ENCODE measurements at places on chromosomes 2 and 18.
A peak's percentile ranks its signal among the peaks of the same experiment; 100 is the strongest.

GRCh38 chr2:227592694-227593387, 5.9 kb upstream of the SCYGR2 start:
- DNase-seq, result no peak

- DNase-seq, result no peak
These were observed 808.6 kb downstream of the RNF144A start for GRCh38 chr2:7725850-7726242.

DNA sequence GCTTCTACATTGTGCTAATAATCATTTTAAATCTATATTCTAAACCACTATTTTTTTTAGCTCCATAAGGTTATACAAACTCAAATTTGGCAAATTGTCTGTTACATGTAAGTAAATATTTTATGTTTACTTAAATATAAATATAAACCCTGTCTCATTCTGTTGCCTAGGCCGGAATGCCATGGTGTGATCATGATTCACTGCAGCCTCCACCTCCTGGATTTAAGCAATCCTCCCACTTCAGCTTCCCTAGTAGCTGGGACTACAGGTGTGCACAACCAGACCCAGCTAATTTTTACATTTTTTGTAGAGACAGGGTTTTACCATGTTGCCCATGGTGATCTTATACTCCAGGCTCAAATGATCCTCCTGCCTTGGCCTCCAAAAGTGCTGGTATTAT, 124.7 kb downstream of the MEIS1 start:
- no peak for DNase-seq

DNA sequence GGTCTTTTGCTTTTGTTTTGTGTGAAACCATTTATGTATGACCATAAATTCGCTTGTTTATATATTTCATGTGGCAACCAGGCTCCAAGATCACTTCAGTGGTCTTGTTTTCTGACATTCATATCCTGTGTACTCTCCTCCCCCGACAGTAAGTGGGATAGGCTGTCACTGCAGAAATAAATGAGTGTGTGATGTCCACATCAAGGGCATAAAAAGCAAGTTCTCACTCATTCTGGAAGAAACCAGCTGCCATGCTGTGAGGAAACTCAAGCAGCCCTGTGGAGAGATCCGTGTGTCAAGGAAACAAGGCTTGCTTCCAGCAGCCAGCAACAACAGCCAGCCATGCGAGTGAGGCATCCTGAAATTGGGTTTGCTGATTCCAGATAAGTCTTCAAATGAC, 39.2 kb upstream of the GNAL start:
- DNase-seq, result no peak

DNA sequence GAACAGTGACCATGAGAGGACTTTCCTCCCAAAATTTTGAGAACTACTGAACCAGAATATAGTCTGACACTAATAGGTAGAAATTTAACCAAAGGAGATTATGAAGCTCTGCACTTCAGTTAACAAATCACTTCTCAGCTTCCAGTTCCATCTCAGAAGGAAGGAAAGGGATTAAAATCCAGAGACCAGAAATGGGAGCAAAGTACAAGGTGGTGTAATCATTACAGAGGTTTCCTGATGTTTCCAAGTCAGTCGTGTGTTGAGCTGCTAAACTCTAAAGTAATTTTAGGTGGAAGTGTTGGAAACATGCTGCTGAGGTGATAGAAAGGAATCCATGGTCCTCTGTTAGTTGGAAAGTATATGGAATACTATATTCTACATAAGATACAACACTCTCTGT, 10.8 kb downstream of the TYMS start:
- DNase-seq, result no peak

- DNase-seq, result no peak
These were observed 40.2 kb downstream of the SOCS6 start for GRCh38 chr18:70329071-70329470.

GRCh38 chr18:8287196-8287885, 321.9 kb upstream of the RAB12 start:
- DNase-seq, result no peak

DNA sequence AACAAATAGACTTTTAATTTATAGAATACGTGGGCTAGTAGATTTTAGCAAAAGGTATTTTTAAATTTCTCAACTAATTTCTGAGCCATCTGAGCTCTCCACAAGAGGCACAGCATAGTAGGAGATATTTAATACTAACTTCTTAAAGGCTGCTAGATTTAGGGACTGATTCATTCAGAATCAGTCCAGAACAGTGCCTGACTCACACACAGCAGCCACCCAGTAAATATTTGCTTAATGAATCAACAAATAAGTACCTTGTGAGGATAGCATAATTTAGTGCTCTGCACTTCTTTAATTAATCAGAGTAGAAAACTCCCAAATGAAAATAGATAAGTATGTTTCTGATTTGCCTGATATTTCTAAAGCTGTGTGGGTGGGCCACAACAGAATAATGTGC, 35.6 kb upstream of the SYT4 start:
- no peak for DNase-seq

DNA sequence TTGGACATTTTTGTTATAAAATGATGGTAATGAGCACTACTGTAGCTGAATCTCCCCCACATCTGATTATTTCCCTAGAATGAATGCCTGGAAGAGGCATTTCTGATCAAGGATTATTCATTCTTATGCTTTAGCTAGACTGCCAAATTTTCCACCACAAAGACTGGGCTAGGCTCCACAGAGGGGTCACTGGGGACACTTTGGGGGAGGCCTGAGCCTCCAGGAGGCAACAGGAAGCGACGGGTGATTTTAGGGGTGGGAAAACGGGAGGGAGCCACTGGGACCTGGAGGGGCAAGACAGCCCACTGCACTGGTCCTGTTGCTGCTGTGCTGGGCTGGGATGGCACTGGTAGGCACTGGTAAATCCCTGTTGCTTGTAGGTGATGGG, 2.4 kb upstream of the ASB1 start:
- DNase-seq, result no peak

- DNase-seq, result no peak
These were observed 12.4 kb downstream of the ANO7 start for GRCh38 chr2:241200822-241201395.

DNA sequence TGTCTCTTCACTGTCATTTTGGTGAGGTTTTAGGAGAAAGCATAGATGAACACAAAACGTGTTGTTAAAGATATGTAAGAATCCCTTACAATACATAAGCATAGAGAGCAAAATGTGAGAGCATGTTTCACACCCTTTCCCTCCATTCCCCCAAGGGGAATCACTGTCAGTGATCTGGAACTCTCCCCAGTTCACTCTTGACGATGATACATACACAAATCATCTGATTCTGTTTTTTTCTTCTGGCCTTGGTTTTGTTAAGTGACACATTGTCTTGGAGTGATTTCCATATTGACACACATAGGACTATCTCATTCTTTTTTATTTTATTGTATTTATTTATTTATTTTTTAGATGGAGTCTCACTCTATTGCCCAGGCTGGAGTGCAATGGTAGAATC, 53.7 kb upstream of the TANC1 start:
- no peak for DNase-seq

DNA sequence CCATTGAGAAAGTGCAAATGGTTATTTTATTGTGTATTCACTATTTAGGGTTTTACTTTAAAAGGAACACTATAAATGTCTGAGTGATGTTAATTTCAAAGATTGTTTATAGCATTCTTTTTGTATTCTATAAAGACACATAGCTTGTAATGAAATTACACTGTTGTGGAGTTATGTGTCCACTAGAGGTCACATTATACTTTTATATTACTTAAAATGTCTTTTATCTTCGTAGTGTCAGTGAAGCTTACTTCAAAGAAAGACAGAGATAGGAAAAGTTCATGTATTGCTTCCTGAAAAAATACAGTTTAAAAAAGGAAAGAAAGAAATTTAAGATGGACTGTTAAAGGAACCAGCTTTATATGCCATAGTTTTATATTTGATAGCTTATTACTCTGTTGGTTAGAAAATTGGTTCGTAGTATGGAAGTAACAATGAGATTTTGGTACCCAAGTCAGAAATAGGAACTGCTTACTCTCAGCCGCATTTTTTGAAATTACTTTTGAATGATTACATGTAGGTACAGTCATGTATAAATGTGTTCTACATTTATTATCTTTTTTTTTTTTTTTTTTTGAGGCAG, 20.5 kb downstream of the APLF start:
- DNase-seq, result no peak

DNA sequence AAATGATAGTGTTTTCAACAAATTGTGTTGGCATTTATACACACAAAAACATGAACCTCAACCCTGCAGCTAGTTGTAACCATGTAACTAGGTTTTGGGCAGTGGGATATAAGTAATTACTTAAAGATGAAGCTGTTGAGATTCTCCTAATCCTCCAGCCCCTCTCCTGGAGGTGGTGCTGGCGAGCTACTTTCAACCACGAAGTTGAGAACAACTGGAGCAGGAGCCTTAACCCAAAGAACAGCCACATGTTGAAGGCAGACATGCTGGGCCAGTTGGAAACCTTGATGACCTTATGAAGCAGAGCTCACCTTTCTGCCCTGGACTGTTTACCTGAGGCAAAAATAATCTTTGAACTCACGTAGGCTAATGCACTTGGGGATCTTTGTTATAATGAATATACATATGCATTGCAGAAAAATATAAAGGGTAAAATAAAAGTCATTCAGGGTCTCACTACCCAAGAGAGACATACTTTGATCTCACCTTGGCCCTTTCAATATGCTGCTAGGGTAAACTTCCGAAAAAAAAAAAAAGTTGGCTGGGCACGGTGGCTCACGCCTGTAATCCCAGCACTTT, 89.6 kb upstream of the NPAS2 start:
- DNase-seq, result peak; percentile 42

DNA sequence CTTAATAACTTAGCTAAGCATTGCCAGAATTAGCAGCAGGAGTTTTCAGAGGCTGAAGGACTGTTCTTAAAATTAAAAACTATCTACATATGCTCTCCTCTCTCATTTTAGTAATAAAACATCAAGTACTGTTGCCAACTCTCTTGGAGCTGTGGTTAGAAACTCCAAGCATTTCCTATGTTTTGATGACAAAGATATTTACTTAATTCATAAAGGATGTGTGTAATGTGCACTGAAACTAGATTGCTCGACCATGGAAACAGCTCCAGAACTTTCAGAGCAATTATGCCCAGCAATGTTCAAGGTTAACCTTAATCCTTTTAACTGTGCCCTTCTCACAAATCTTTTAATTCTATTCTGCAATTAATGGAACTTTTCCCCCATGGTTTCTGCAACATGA, 8.4 kb downstream of the GRP start:
- DNase-seq, result no peak

DNA sequence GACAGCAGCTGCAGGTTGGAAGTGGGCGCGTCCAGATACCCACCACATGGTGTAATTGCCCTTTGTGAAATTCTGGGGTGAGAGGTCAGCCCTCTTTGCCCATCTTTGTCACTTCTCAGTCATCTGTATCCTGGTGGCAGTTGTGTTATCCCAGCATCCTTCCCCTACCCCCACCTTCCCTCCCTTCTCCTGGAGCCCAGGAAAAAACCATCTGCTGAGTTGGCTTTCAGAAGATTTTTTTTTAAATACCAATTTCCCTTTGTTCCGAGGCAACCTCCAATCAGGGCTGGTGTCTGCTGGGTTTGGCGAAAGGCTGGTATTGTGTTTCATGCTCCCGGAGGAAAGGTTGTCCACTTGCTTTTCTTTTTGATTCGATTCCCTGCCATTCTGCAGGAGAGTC, 35.2 kb downstream of the SETBP1 start:
- no peak for DNase-seq

DNA sequence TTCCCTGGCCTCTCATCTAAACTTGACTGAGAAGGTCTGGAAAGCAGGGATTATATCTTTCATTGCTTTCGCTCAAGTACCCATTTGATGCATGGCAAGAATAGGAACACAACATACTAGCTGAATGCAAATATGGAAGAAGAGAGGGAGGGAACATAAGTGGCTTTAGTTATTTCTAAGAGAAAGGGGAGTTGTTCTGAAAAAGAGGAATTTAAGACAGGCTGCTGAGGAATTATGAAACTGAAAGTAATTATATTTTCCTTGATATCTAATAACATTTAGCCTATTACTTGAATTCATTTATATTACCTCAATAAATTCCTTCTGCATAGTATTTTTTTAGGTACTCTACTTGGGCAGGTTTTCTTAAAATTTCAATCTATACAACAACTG, 105.8 kb upstream of the TTN start:
- no peak for DNase-seq

DNA sequence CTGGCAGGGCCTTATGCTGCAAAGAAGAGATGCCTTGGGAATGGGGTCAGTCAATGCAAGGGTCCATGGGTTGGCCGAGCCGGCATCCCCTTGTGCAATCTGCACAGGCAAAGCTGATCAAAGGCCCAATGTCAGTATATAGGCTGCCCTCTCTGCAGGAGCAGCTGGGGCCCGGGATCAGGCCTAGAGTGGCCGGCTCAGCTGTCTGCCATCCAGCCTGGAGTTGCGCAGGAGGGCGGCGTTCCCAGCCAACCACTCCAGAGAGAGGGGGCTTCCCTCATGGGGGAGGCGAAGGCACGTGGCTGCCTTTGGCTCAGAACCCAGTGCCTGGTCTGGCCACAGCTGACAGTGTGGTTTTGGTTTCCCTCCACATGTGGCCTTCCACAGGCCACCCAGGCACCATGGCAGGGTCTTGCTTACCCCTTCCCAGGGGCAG, 3.9 kb downstream of the INPP5D start:
- no peak for DNase-seq

GRCh38 chr2:230614913-230615332, 97.7 kb upstream of the CAB39 start:
- no peak for DNase-seq

GRCh38 chr2:175414882-175415487, 233.5 kb upstream of the ATP5MC3 start:
- DNase-seq, result no peak

DNA sequence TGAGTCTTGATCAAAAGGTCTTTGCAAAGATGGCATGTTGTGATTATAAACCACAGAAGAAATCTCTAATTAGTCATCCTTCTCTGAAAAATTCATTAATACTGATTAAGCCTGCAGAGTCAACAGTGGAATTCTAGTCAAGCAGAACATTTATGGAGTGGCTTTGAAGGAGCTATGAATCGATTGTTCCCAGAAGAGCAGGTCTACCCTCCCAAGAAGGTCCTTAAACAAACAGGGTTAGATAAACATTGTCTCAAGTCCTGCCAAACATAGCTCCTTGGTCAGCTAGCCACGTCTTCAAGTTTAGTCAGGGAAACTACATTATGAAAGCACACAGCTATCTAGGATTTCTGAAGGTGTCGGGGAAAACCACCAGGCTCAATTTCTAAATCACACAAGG, 88.9 kb downstream of the ITGA4 start:
- peak; percentile 3 for DNase-seq

DNA sequence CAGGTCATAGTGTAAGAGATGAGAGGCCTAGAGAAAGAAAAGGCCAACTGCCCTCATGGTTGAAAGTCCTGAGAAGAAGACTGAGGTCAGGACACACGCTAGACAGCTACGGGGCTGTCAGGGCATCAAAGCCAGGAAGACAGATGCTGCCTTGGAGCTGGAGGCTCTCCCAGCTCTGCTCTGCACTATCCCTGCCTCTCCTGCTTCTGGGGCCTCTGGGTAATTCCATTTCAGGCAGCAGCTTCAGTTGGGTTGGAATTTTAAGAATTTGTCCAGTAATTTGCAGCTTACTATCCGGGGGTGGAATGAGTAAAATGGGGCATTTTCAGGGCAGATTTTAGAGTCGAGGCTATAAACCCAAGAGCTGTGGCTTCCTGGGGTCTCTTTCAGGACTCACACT, 76.2 kb upstream of the CTAGE1 start:
- DNase-seq, result no peak

GRCh38 chr2:211737282-211737681, 801.3 kb downstream of the ERBB4 start:
- DNase-seq, result no peak

All from T1000 (cell line).